Ovary (tissue), 10 donors: ENCODE measurements at places on chromosomes 3 and 15. TPM values are rescaled to one million over a fixed set of nuclear protein-coding genes. Genes with fewer than 3 reads are reported as not detected.

The DOCK3 gene
- total RNA-seq: 0.20 TPM

- no peak overlapping the region for H3K4me3 ChIP-seq
- H3K27me3 ChIP-seq: no peaks in the 10 kb centered on the region
- H3K27ac ChIP-seq: no peak overlapping the region
- DNase-seq: no peak
Observed at GRCh38 chr3:127100459-127101410, 92.2 kb upstream of the PRR23E start.

GRCh38 chr3:88311826-88312225, 162.1 kb downstream of the C3orf38 start:
- no peaks in the 10 kb centered on the region for H3K4me1 ChIP-seq
- no peak for DNase-seq
- no peak overlapping the region for H3K4me3 ChIP-seq
- no peak overlapping the region for H3K27ac ChIP-seq
- H3K36me3 ChIP-seq: no peaks in the 10 kb centered on the region
- peaks cover 5% of the 10 kb centered on the region for H3K27me3 ChIP-seq

The ARL14 gene
- total RNA-seq: not detected

- H3K27me3 ChIP-seq: no peaks in the 10 kb centered on the region
- no peak overlapping the region for H3K27ac ChIP-seq
- no peak overlapping the region for H3K4me3 ChIP-seq
- no peak for DNase-seq
Observed at GRCh38 chr3:30500666-30501399, 105.6 kb upstream of the TGFBR2 start.
